Stimulated activated naive CD4-positive, alpha-beta T cell (primary cell): ENCODE measurements at places on chromosomes 5 and 9.

- no peak for DNase-seq
These were observed 291.8 kb downstream of the AOPEP start for GRCh38 chr9:95018099-95018936.

GRCh38 chr5:43352131-43352530, 38.9 kb upstream of the HMGCS1 start:
- no peak for DNase-seq

GRCh38 chr5:106288979-106289378, 1381.8 kb downstream of the EFNA5 start:
- DNase-seq, result no peak

DNA sequence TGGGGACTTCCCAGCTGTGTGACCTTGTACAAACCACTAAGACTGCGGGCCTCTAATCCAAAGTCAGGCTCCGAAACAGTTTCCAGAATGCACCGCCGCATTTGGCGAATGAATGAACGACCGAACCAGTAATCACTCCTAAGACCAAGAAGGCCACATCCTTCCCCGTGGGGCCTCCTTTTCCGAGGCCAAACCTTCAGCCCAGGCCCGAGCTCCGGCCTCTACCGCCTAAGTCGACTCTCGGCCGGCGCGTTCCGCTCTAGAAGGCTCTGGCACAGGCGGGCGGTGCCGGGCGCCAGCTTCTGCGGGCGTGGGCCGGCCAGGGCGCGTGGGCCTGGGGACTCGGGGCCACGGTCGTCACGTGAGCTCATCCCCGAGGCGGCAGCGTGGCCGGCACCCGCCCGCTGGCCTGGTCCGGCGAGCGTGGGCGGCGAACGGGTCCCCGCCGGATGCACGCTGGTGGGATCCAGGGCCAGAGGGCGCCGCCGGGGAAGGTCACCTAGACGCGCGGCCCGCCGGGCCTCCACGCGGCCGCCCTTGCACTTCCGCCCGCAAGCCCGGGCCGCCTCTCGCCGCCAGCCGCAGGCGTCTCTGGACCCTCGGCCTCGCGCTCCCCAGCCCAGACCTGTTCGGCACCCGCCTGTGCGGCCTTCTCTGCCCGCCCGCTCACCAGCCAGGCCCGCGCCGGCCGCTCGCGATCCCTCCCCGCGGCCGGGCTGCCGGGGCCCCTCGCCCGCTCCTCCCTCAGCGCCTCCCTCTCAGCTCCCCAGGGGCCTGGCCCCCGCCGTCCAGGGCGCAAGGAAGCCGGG, 754 bp downstream of the VDAC1 start:
- DNase-seq, result no peak

DNA sequence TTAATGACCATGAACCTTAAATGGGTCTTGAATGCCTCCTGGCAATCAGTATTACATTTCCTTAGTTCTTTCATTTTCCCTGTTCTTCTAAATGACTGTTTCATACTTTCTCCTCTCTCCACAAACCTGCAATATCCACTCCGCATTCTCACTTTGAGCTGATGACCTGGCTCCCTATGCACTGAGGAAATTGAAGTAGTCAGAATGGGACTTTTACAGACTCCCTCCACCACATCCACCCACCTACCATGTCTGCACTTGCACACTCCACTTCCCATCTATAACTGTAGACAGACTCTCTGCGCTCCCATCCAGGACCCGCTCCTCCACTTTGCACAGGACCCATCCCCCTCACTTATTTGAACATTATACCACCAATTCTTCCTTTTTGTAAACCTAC, 36.2 kb upstream of the GZMA start:
- DNase-seq, result no peak

GRCh38 chr5:6349387-6349786, 29.0 kb downstream of the MED10 start:
- DNase-seq, result no peak

DNA sequence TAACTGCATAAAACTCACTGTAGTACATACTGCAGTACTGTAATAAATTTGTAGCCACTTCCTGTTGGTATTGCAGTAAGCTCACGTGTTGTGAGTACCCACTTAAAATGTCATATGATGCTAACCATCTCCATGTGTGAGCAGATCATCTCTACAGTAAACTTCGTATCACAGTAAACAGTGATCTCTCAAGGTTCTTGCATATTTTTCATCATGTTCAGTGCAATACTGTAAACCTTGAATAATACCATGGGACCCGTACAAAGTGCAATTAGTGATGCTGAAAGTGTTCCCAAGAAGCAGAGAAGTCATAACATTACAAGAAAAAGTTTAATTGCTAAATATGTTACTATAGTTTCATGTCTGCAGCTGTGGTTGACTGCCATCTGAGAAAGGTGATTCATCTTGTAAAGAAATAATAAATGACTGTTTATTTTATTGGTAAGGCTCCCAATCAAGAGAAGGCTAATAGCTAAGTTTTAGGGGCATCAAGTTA, 253.8 kb upstream of the POU5F2 start:
- DNase-seq, result no peak

DNA sequence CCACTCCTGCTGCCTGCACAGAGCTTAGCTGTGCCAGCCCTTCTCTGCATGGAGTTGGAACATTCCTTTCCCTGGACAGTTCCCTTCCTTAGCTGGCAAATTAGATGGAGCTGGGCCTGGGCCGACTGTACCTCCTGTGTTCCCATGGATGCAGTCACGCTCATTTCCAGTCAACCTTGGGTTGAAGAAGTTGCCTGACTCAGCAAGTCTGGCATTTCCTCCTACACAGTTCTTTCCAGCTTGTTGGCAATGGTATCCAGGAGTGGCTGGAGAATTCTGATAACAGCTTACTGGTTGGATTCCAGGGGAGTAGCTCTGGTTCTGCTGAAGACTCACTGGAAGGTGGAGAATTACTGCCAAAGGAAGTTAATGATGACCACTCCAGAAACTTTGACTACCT, 9.2 kb upstream of the TAF1L start:
- DNase-seq, result no peak

GRCh38 chr9:137006116-137007003, 10.0 kb upstream of the CLIC3 start:
- no peak for DNase-seq

GRCh38 chr5:6468104-6468503, 19.4 kb downstream of the UBE2QL1 start:
- no peak for DNase-seq

GRCh38 chr9:103660830-103661229, 433.3 kb upstream of the SMC2 start:
- no peak for DNase-seq

- DNase-seq, result no peak
These were observed 122.0 kb downstream of the RGS3 start for GRCh38 chr9:113585555-113585954.

DNA sequence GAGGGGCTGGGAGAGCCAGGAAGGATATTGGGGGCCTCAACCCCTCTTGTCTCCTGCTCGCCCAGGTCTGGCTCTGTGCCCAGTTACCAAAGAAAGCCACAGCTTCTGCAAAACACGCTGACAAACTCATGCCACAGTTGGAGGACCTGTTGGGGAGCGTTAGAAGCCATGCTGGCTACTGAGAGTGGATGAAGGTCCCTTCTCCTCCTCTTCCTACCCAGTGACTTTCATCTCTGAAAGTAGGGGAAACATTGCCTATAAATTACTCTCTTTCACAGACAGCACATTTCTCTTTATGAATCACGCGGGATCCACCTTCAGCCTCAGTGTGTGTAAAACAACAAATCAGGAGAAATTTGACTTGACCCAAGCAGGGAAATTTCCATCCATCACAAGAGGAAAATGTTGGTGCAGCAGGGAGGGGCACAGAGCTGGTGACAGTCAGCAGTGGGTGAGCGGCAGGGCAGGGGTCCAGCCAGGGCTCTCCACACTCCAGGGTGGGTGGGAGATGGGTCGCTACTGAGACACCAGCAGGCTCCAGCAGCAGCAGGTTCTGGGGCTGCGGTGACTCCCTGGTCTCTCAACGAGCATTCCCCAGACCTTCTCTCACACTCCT, 181.9 kb downstream of the FGF18 start:
- no peak for DNase-seq

DNA sequence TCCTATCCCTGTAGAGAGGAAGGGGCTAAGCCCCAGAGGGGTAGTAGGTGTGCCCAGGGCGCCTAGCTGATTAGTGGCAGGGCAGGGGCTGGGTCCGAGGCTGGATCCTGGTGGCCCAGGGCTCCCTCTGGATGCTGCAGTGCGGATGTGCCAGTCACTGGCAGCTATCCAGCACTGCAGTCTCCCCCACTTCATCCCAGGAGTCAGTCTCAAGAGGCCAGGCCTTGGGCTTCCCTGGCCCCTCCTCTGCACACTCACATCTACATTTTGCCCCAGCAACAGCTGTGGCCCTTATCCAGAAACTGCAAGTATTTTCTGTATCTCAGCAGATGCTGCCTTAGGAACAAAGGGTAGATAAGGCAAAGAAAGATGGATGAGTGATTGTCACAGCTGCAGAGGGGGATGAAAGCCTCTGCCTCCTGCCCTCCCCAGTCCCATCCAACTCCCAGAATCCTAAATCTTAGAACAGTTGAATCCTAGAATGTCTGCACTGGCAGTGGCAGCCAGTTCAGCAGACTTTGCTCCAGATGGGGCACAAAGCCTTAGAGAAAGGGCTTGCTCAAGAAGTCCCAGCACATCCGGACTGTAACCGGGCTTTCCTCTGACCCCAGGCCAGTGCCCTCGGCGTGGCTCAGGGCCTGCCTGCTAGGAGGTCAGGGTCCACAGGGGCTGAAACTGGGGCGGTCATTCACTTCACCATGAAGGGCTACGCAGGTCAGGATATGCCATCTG, 1.6 kb downstream of the ANXA6 start:
- no peak for DNase-seq

GRCh38 chr9:107847978-107848964, 358.7 kb upstream of the KLF4 start:
- DNase-seq, result no peak

DNA sequence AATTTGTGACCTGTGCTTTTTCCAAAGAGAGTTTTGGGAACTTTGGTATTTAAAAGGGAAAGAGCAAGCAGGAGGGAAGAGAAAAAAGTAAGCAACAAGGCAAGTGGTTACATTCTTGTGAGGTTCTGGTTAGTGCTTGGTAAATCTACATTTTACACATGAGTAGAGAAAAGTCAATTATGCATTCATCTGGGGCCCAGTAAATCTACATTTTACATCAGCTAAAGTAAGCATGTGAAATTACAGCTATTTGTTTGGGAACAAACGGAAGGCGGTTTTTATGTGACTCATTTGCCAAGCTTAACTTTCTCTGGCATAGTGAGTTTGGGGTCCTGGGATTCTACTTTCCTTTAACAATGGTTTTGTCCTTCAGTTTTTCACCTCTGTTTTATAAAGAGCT, 102.2 kb downstream of the SNX18 start:
- DNase-seq, result no peak

GRCh38 chr9:97561501-97561900, 60.0 kb downstream of the TMOD1 start:
- DNase-seq, result no peak
